ENCODE measurements at places on chromosomes 3 and 15. TPM values are rescaled to one million over a fixed set of nuclear protein-coding genes. Genes with fewer than 3 reads are reported as not detected.

Gene GOLGA6L7
- not detected for total RNA-seq

Gene C2CD4A
- total RNA-seq: 0.02 TPM

Gene RLBP1
- not detected for total RNA-seq

Gene NPAP1
- total RNA-seq: not detected

Gene SIDT1
- total RNA-seq: 0.19 TPM

Gene ATP8B4
- 1.6 TPM for total RNA-seq

Gene MINDY2
- 5.4 TPM for total RNA-seq

Gene SQOR
- 64.9 TPM for total RNA-seq

All from A549 treated with DMSO at 1 μM for 4 hours (cell line).